ENCODE measurements at places on chromosomes 2 and 18. TPM values are rescaled to one million over a fixed set of nuclear protein-coding genes. Genes with fewer than 3 reads are reported as not detected.

SLC5A7 gene
- total RNA-seq: not detected

PROM2 gene
- total RNA-seq: under 0.01 TPM

ZNF804A gene
- total RNA-seq: not detected

GBX2 gene
- 8.1 TPM for total RNA-seq

SCYGR3 gene
- total RNA-seq: not detected

SPAG16 gene
- 11.7 TPM for total RNA-seq

FAP gene
- 12.9 TPM for total RNA-seq

ZBTB7C gene
- total RNA-seq: not detected

CHAC2 gene
- 21.4 TPM for total RNA-seq

SLC30A3 gene
- total RNA-seq: 3.4 TPM

NEURL3 gene
- total RNA-seq: 0.34 TPM

RAPGEF4 gene
- 7.2 TPM for total RNA-seq

COL6A3 gene
- total RNA-seq: 4.3 TPM

BCL11A gene
- 0.13 TPM for total RNA-seq

MAP2 gene
- total RNA-seq: 29.4 TPM

TBR1 gene
- not detected for total RNA-seq

CACNB4 gene
- not detected for total RNA-seq

NT5C1B gene
- not detected for total RNA-seq

IL1RN gene
- total RNA-seq: not detected

SERPINB13 gene
- not detected for total RNA-seq

LBH gene
- 18.6 TPM for total RNA-seq

FAM237A gene
- not detected for total RNA-seq

SIX3 gene
- total RNA-seq: not detected

IL36RN gene
- not detected for total RNA-seq

KCNJ3 gene
- not detected for total RNA-seq

CCDC102B gene
- total RNA-seq: 0.49 TPM

ATIC gene
- total RNA-seq: 38.7 TPM

UBE2F gene
- 54.9 TPM for total RNA-seq

CXCR2 gene
- total RNA-seq: not detected

POTEE gene
- total RNA-seq: not detected

Measured in mammary microvascular endothelial cell (primary cell).